Stimulated activated CD4-positive, alpha-beta T cell treated with anti-CD3 and anti-CD28 coated beads, Interleukin-4, amount 100 ng/mL, for 1 hour (primary cell): ENCODE measurements at places on chromosomes 1 and 21.

GRCh38 chr1:39335216-39335615 lies 130.7 kb downstream of the MACF1 start:
- DNase-seq: no peak

DNA sequence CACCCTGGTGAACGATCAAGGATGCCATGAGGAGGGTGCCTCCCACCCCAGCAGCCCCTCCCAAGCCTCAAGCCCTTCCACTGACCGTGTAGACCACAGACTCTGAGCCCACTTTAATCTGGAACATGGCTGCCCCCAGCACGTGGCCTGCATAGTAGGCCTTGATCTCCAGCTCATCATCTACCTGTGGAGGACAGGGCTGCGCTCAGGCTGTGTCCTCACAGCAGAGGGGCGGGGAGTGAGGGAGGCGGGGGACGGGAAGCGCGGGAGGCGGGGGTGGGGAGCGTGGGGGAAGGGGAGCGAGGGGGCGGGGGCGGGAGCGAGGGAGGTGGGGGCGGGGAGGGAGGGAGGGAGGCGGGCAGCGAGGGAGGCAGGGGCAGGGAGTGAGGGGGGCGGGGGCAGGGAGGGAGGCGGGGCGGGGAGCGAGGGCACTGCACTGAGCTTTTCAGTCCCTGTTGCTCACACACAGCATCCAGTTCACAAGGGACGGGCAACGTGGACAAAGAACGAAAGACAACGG lies 7.1 kb downstream of the PUSL1 start:
- no peak for DNase-seq

DNA sequence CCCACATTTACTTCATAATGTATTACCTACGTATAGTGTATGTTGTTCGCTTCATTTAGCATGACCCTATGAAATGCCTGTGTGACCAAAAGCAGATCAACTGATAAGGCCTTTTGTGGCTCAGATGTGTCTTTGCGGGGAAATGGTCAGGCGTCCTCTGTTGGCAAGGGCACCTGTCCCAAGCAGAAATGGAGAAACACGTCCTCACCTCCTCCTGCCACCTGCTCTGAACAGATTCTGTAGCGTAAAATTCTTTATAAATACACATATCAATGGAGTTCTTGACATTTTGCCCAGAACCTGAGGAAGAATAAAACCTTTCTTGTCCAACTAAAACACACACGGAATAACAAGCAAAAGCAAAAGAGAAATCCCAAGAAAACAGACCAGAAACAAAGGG lies 417.9 kb downstream of the KIF26B start:
- DNase-seq: no peak

GRCh38 chr1:205947024-205947423 lies 3.8 kb upstream of the SLC26A9 start:
- DNase-seq: no peak

DNA sequence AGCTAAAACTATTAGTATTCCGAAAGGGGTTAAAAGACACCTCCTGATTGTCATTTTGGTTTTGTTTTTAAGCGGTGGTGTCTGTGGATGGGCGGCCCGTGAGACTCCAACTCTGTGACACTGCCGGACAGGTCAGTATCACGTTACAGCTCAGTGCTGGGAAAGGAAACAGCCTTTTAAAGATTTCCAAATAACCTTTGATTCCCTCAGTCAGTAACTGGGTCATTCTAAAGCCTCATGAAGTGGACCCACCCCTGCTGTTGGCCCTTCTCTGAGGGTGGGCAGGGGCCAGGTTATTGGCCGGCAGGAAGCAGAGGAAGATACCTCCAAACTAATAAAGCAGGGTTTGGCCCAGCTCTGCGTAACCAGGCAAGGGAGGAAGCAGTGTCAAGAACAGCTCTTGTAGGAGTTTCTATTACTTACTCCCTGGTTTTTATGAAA lies 2.3 kb downstream of the RHOU start:
- no peak for DNase-seq

- DNase-seq: peak; percentile 45
These were observed 74.6 kb downstream of the ARID4B start for GRCh38 chr1:235253219-235253962.

GRCh38 chr1:3393024-3393986 lies 61.2 kb upstream of the ARHGEF16 start:
- no peak for DNase-seq

- no peak for DNase-seq
These were observed 9.1 kb downstream of the SSBP3 start for GRCh38 chr1:54397090-54397591.

GRCh38 chr1:37469386-37469785 lies 5.0 kb upstream of the ZC3H12A start:
- no peak for DNase-seq

DNA sequence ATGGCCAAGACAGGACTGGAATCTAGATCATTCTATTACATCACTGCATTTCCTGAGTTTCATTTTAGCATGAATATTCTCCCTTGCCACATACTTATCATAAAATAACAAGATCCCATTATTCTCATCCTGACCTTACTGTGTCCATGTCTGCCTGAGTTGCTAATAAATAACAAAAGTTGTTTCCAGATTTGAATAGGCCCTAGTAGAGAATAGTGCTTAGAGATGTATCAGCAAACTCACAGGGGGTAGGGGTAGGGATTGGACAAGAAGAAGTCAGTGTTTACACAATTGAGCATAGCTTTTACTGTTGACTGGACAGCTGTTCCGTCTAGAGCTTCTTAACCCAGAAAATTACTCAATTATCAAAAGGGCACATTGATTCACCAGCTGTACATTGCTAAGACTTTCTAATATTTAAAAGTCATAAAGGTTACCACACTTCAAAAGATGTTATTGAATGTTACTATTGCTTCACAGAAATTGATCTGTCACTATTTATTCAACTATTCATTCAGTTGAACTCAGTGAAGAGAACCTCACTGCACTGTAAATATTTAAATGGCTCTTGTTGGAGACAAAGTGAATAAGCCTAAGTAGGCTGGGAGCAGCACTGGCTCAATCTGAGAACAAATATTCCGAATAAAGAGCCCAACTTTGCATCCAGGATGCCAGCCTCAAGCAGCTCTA lies 121.9 kb downstream of the NRIP1 start:
- DNase-seq: no peak

GRCh38 chr1:60036856-60037460 lies 36.6 kb downstream of the C1orf87 start:
- no peak for DNase-seq

GRCh38 chr1:153945795-153946621 lies 510 bp downstream of the DENND4B start:
- peak; percentile 70 for DNase-seq

DNA sequence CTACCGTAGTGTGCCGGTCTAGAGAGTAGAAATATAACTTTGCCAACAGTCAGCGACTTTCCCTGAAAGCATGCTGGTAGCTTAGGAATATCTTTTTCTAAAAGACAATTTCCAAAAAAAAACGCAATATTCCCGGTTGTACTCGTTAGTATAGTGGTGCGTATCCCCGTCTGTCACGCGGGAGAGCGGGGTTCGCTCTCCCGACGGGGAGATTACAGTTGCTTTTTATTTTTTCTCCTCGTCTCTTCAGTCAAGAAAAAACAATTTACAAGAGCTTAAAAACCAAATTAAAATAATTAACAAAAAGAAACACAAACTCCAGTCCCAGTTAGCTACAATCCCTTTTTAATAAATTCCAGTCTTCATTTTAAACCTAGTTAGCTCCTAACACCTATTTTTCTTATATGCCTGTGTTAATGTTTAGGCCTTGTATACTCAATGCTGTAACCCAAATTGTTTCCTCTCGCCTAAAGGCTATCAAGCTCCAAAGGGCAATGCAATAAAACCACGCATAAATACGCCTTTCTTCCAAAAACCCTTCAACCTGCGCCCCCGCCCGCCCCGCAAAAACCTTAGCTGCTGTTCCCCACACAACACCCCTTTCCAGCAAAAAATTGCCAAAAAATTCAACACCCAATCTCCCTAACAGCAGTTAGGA lies 7.8 kb downstream of the HSPA6 start:
- no peak for DNase-seq

- no peak for DNase-seq
These were observed 276.7 kb downstream of the ZP4 start for GRCh38 chr1:237613984-237614383.

GRCh38 chr1:77356136-77356535 lies 74.3 kb downstream of the AK5 start:
- no peak for DNase-seq

DNA sequence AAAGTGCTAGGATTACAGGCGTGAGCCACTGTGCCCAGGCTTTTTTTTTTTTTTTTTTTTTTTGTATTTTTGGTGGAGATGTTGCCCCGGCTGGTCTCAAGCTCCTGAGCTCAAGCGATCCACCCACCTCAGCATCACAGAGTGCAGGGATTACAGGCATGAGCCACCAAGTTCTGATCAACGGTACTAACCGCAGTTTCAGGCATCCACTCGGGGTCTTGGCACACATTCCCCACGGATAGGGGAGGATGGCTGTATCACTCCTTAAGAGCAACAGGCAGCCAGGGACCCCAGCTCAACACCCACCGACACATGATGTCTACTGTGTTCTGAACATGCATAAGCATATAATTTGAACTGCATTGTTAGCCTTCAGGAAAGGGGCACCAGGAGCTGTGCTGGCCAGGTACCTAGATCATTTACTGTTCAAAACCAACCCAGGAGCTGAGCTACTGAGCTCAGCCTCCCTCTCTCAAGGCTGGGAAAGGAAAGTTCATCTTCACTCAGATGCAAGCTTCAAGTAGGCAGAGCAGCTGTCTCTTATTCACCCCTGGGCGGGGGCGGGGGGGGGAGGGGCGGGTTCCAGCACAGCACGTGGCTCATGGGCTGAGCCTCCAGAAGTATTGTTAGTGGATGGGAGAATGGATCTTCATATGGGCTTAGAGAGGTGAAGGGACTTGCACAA lies 24.7 kb downstream of the CAPZB start:
- DNase-seq: no peak

- DNase-seq: no peak
These were observed 53.0 kb downstream of the EYA3 start for GRCh38 chr1:28035420-28035819.

DNA sequence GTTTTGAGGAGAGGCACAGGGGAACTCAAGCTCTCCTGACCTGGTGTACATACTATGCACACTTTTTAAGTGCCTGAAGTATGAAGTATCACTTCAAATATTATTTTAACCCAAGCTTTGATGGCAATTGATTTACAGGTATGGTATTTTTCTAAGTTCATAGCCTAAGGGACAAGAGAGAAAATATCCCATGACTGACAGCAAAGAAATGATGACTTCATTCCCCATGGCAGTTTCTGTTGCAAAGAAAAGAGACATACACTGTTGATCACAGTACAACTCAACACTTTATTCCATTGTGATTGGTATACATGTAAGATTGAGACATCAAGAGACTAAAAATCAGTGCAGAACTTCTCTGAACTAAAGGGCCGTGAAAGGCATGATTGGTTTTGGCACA lies 41.8 kb upstream of the BCL10 start:
- DNase-seq: no peak

DNA sequence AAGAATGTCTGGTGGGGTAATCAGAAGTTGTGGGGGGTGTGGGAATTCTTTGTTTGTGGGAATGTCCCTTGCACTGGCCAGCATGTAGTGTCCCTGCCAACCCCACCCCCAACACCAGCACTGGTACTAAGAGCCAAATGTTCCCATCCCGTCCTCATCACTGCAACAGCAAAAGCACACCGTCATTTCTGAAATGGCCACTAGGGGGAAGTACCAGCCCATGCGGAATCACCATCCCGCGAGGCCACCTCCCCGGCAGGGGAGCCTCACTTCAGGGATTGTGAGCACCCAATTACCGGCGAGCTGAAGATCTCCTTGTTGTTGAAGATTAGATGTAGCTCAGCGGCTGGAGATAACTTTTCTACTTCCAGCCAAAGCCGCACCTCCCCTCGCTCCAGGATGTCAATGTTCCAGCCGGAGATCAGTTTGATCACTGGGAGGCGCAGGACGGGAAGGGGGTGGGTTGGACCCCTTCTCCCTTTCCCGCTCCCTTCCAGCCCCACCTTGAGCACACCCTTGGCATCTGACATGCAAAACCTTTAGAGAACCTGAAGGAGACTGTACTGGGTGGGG lies 41.0 kb downstream of the MYOM3 start:
- DNase-seq: peak; percentile 69

DNA sequence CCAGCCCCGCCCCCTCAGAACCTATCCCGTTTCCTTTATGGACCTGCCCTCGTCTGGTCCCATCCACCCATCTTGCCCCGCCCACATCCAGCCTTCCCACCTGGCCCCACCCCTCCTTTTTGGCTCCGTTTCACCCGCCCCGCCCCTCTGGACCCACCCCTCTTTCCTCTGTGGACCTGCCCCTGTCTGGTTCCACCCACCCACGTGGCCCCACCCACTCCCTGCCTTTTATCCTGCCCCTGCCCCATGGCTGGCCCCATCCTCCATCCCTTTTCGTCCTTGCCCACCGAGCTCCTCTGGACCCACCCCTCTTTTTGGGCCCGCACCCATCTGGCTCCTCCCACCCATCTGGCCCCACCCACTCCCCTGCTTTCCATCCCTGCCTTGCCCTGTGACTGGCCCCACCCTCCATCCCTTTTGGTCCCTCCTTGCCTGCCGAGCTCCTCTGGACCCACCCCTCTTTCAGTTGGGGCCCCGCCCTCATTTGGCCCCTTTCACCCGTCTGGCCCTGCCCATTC lies 177.3 kb downstream of the CAMTA1 start:
- peak; percentile 40 for DNase-seq

GRCh38 chr1:91937613-91938012 lies 11.6 kb upstream of the BRDT start:
- no peak for DNase-seq

- DNase-seq: no peak
These were observed 1212.3 kb upstream of the NCAM2 start for GRCh38 chr21:19785941-19786340.

- peak; percentile 80 for DNase-seq
These were observed 52.3 kb upstream of the ADAM30 start for GRCh38 chr1:119948342-119949214.

- no peak for DNase-seq
These were observed 32.1 kb upstream of the HMGN1 start for GRCh38 chr21:39381009-39381408.

GRCh38 chr1:8082945-8083344 lies 56.8 kb upstream of the ERRFI1 start:
- DNase-seq: no peak

DNA sequence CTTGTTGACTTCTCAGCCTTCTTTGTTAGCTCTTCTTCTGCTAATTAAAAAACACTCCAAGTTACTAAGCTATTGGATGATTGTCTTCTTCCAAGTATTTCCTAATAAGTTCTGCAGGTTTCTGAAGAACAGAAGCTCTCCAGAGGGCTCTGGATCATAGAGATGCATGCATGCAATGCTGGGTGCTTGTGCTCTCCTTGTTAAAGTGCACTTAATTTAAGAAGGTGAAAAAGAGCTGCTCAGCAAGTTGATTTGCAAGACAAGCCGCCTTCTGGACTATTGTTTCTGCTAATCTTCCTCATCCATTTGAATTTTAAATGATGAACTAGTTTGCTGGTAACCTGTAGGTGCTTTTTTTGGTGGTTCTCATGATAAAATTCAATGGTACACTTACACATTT lies 16.1 kb downstream of the RRP15 start:
- DNase-seq: no peak
